Esophagus squamous epithelium (tissue), 5 donors: ENCODE measurements at places on chromosomes 5 and 9.

GRCh38 chr5:115072266-115073064, 97.2 kb downstream of the TRIM36 start:
- no peak overlapping the region for H3K4me3 ChIP-seq
- DNase-seq: no peak
- peaks cover 3% of the 10 kb centered on the region for H3K4me1 ChIP-seq
- H3K27ac ChIP-seq: no peak overlapping the region
- no peaks in the 10 kb centered on the region for H3K36me3 ChIP-seq
- no peaks in the 10 kb centered on the region for H3K27me3 ChIP-seq

GRCh38 chr9:107792006-107792405, 302.4 kb upstream of the KLF4 start:
- no peaks in the 10 kb centered on the region for H3K4me1 ChIP-seq
- H3K36me3 ChIP-seq: no peaks in the 10 kb centered on the region
- no peak for DNase-seq
- H3K4me3 ChIP-seq: no peak overlapping the region
- no peaks in the 10 kb centered on the region for H3K27me3 ChIP-seq

DNA sequence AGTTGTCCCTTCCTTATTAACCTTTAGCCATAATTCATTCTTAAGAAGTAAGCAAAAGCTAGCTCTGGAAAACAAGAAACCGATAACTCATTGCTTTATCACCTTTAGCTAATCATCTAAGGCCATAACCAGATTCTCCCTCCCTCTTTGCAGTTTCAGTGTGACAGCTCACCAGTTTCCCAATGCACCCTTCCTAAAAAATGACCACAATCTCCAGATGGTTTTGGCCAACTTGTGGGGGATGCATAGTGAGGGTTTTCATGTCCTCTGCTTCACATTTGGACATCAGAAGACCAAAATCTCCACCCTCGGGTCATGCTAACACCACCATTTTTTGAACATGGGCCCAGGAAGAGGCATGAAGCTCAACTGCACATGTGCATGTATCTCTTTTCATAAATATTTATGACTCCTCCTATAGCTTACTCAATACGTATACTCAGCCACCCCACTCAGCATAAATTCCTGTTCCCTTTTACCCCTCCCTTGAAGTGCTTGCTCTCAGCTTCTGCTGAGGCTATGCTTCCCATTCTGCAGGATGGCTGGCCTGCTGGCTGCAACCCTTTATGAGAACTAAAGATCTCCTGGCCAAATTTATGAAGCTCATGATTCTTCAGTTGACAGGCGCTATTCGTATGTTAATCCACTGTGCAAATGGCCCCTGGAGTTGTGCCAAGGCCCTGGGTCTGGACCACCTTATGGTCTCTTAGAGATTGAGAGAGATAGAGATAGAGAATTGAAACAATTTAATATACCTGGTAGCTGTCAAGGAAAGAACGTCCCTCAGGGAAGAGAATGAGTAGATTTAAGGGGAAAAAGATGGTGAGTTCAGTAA, 14.8 kb downstream of the PPP3R2 start:
- no peak for DNase-seq
- no peaks in the 10 kb centered on the region for H3K27me3 ChIP-seq
- H3K27ac ChIP-seq: no peak overlapping the region

DNA sequence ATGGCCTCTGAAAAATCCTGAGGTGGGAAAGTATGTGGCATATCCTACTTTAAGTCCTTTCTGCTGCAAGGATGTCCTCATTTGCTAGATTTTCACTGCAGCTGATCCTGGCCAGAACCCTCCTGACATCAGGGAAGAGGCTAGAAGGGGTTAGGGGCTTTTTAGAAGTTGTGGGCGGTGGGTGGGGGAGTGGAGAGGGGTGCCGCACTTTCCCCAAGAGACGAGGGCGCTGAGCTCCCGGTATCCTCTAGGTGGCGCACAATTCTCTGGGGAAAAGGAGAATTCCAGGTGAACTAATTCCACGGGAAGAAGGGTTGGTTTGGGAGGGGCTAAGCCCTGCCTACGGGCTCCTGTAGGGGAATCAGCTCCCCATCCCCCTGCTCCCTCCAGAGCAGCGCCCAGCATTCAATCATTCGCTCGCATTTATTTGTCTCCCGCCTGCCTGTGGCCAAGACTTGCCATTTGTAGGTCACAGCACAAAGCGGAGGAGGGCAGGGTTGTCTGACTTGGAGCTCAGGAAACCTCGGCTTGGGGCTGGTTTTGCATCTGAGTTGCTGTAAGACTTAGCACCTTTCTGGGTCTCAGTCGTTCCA, 42.9 kb upstream of the HAND1 start:
- no peaks in the 10 kb centered on the region for H3K27me3 ChIP-seq
- H3K4me1 ChIP-seq: no peaks in the 10 kb centered on the region
- H3K36me3 ChIP-seq: no peaks in the 10 kb centered on the region
- H3K27ac ChIP-seq: no peak overlapping the region
